Esophagus squamous epithelium (tissue), 5 donors: ENCODE measurements at places on chromosomes 6 and 20.

DNA sequence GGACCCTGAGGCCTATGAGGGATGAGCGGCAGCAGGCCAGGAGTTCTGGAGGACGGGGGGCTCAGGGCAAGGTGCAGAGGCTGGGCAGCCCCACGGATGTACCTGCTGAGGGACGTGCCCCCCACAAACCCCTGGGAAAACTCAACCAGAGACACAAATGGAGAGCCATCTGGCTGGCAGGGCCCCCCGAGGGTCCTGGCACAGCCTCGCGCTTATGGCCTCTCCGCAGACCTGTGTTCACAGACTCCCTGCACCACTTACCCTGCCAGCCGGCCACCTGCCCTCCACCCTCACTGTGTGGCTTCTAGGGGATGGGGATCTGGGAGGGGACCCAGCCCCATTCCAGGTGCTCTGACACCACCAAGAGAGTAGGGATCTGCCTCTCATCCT is 3.4 kb upstream of the ZBTB46 start:
- no peak for DNase-seq

- no peak for DNase-seq
Observed at GRCh38 chr6:159875194-159875593, 15.6 kb upstream of the MAS1 start.

DNA sequence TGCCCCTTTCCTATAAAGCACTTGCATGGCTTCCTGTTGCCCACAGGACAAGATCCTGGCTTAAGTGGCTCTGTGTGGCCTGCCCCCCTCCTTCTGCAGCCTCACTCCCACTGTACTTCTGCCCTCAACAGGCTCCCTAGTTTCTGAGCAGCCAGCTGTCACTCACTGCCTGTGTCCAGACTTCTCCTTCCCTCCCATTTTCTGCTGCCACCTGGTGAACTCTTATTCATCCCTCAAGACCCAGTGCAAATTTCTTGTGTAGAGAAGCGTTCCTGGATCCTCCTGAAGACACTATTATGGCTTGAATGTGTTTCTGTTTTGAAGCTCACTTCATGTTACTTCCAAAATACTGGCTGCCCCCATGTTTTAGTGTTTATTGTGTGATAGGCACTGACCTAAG is 26.5 kb downstream of the SNPH start:
- DNase-seq: no peak

DNA sequence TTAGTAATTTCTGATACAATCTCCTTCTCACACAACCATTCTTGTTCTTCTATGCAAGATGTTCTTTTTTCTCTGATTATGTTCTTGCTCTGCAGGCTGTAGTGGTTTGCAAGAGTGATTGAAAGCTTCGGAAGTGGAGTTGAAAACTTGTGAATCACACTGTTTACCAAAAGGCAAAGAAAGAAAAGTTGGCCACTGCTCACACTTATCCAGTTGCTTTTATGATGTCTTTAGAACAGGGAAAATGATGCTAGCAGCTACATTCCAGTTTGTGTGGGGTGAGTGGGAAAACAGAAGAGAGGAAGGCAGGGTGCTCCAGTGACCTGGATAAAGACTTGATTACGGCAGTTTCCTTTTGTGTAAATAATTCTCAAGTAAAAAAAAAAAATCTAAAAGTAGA is 583.3 kb downstream of the TENT5A start:
- DNase-seq: no peak

GRCh38 chr6:13045676-13046075 is 282.7 kb downstream of the TBC1D7 start:
- DNase-seq: no peak

DNA sequence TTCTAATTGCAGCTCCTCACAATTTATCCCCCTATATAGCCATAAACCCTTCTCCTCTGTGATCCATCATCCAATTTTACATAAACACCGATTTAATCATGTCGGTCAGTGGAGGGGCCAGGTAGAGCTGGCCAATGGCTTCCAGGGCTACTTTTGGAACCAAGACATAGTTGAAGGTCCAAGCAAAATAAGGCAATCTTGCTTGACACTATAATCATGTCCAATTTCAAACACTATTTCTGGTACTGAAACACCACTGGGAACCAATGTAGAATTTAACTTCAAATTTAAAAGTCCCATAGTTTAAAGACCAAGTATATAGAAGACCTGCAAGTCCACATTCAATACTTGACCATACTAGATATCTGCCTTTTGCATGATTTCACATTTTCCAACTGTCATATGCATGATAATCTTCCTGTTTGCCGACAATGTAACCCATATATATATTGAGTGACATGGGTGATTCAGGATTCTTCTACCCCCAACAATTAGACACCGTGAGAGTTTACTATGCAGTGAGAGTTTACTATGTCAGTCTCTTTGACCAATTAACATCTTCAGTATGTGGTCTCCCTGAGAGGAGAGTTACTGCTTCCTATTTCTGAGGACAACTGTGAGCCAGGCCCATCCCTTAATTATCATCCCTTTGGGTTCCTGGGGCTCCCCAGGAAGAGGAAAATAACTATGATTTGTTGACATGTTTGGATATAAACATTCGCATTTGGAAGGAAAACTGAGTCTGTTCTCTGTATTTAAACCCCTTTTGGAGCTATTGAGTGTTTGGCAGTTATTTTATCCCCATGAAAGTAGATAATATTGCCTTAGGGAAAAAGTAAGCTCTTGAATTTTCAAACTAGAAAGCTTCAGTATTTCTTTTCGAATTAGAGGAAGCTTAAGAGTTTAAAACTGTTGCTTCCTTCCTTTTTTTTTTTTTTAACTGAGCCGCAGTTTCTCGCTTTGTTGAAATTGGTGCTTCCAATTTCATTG is 31.8 kb downstream of the SAMD3 start:
- no peak for DNase-seq

DNA sequence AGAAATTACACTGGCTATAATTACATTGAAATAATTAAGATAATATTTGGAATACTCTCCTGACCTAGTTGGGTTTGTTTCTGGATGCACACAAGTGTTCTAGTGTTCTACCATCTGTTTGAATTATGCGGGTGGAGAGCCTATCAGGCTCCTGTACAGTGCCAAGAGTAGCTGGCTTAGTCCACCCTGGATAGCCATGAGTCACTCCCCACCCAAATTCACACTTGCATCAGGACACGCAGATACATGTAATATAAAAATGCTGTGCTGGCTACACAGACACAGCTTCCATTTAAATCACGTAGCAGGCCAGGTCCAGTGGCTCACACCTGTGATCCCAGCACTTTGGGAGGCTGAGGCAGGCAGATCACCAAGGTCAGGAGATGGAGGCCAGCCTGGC is 686.2 kb upstream of the SLC35B3 start:
- no peak for DNase-seq

GRCh38 chr6:134517868-134518267 is 200.0 kb upstream of the SGK1 start:
- no peak for DNase-seq

- DNase-seq: no peak
Observed at GRCh38 chr6:160858886-160859285, 132.7 kb upstream of the MAP3K4 start.

- DNase-seq: no peak
Observed at GRCh38 chr6:90483116-90483839, 103.6 kb downstream of the MAP3K7 start.

DNA sequence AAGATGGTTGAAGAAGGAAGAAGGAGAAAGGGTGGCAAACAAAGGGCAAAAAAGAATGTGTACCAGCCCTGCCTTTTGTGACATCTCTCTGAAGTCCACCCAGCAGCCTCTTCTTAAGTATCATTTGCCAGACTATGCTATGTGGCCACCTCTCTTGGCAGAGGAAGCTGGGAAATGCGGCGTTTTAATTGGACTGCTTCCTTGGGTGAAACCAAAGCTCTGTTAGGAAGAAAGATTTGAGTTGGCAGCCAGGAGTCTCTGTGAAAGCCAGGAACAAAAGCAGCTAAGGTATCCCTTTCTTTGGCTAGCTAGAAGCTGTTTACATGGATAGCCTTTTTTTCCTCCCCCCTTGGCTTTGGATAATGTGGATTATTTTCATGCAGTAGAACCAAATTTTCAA is 67.5 kb upstream of the GTSF1L start:
- DNase-seq: no peak

- no peak for DNase-seq
Observed at GRCh38 chr20:53990768-53991450, 79.5 kb downstream of the BCAS1 start.

GRCh38 chr20:48131581-48131980 is 346.3 kb upstream of the SULF2 start:
- no peak for DNase-seq

GRCh38 chr20:54366669-54367344 is 108.6 kb upstream of the DOK5 start:
- no peak for DNase-seq
